ENCODE measurements at places on chromosomes 12 and 14.

DNA sequence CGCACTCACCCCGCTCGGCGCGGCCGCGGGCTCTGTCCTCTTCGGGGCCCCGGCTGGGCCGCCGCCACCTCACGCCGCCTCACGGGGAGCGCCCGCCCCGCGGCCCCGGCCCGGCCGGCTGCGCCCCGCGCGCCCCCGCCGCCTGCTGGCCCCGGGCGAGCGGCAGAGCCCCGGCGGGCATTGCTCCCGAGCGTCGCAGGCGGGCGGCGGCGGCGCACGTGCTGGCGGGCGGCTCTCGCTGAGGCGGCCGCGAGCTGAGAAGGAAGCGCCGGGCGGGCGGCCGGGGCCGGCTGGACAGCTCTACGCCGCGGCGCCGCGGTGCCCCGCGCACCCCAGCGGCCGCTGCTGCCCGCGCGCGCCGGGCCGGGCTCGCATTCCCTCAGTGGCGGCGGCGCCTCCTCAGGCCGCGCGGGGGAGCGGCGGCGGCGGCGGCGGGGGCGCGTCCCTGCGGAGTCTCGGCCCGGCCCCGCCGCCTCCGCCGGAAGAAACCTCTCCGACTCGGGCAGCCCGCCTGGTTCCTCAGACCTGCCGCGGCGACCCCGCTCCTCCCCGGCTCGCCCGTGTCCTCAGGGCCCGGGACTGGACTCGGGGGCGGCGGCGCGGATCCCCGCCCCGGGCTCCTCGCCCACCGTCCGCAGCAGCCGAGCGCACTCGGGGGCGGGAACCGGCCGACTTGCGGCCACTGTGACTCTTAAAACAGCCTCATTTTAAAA, at the start of gene PITPNM2:
Gene PITPNM2 (minus strand): TSS at position 347 of the 713 bp plus-strand sequence. CDS start 116,500 bp downstream, outside the sequence.
- peak; percentile 99 for DNase-seq

- no peak for DNase-seq
Observed at GRCh38 chr14:38412654-38413053, 156.8 kb upstream of the CLEC14A start.

DNA sequence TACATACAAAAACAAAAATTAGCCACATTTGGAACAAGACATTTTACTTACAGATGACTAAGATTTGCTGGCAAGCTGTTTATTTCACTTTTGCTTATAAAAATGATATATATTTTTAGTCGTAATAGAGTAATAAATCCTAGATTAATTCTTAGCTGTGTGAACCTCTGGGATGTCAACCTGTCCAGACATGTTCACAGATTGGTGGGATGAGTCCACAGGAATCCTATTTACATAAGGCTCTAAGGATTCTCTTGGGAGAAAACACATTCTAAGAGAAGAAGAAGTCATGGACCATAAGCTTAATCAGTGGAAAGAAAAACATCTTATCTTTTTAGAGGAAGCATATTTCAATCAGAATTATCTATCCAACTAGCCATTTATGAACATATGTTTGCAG, 797.4 kb downstream of the C12orf50 start:
- DNase-seq, result no peak

DNA sequence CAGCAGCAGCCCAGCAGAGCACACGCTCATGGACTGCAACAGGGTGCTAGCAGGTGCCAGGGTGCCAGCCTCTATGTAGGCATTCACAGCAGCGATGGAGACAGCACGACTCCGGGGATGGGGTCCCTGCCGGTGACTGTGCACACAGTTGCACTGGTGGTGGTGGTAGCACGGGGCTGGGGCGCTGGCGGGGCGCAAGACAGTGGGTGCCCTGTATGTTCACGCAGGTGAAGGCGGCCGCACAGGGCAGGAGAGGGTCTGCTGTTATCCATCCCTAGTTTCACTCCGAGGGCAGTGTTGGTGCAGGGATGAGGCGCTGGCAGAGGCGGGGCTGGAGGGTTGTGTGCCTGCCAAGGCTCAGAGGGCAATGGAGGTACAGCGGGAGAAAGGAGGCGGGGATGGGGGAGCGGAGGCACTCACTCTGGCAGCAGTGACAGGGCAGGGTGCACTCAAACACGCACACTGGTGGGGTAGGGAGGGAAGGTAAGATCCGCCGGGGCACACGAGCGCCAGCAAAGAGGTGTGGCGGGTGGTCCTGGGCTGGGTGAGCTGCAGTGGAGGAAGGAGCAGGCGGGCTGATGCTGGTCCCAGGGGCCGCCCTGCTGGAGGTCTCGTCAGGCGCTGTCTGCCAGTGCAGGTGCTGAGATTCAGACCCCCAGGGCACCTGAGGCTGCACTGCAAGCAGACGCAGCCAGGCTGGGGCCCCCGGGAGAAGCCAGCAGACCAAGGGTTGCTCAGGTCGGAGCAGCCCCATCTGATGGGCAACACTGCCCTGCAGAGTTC, 76.7 kb downstream of the GALC start:
- DNase-seq, result no peak

- peak; percentile 92 for DNase-seq
Observed at GRCh38 chr14:72962829-72963312, 36.6 kb downstream of the DCAF4 start.

DNA sequence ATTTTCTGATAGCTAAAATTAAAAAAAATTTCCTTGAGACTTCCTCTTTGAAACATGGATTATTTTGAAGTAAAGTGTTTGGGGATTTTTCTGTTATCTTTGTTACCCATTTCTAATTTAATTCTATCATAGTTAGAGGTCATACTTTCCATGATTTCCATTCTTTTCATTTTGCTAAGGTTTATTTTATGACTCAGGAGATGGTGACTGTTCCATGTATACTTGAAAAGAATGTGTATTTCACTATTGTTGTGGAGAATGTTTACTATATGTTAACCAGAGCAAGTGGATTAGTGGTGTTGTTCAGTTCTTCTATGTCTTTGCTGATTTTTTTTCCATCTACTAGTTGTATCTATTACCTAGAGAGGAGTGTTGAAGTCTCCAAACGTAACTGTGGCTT, 250.5 kb upstream of the PELI2 start:
- peak; percentile 75 for DNase-seq

DNA sequence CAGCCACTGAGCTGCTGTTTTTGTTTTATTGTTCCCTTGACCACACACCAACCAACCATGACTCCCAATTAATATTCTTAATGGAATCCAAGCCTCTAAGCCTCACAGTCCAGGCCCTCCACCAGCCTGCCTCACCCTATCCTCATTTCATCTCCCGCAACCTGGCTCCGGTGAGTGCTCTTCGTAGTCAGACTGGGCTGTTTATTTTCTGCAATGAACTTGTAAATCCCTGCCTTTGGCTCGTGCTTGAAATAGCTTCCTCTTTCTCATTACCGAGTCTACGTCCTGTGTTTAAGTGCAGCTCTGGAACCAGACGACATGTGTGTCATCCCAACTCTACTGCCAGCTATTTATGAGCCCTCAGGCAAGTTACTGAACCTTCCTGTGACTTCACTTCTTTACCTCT, 12.4 kb upstream of the ETFBKMT start:
- DNase-seq, result peak; percentile 61

DNA sequence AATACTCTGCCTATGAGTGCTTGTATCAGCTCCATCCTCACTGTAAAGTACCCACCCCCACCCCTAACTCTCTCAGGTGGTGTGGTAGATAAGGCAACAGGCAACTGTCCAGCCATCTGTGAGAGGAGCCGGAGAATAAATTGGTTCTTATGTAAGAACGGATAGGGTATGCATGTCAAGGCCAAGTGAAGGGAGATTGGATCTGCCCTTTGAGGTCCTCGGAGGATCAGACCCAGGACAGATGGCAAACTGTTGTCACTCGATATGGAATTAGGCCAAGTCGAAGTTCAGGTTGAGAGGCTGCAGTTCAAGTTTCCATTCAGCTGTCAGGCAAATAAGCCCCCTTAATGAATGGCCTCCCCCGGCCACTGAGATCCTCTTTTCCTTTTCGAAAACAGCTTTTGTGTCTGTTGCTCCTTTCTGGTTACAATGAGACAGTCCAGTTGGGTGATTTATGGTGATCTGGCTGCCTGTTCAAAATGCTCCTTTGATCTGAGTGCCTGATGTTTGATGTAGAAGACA, 120.3 kb downstream of the VRK1 start:
- DNase-seq, result no peak

GRCh38 chr12:79658221-79658620, 32.5 kb downstream of the PAWR start:
- no peak for DNase-seq

DNA sequence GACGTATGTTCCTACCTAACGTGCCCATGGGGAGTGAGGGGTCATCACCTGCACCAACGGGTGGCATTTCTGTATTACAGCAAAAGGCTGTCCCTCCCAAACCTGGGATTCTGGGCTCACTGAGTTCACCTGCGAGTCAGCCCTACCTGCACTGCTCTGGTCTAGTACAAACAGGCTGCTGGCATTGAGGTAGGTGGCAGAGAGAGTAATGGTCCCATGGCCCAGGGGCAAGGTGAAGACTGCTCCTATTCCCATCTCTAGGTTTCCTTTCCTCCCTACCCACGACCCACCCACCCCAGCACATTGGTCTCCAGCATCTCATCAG, 421 bp downstream of the SUOX start:
- peak; percentile 52 for DNase-seq

- no peak for DNase-seq
Observed at GRCh38 chr14:68370057-68370360, 422.9 kb downstream of the ZFP36L1 start.

DNA sequence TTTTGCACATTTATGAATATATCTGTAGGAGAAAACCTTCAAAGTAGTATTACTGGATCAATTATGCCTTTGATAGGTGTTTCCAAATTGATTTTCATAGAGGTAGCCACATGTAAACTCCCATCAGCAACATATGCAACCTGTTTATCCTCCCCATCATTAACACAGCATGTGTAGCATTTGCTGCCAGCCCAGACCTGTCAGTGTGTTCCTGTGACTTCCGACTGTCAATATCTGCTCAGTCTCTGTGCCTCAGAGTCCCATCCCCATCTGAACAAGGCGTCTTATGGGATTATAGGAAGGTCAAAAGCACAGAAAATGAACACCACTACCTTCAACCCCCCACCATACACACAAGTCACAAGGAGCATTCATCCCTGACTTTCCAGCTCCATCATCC, 9.5 kb upstream of the CAPRIN2 start:
- no peak for DNase-seq

- no peak for DNase-seq
Observed at GRCh38 chr12:77648716-77649115, 182.0 kb upstream of the NAV3 start.

DNA sequence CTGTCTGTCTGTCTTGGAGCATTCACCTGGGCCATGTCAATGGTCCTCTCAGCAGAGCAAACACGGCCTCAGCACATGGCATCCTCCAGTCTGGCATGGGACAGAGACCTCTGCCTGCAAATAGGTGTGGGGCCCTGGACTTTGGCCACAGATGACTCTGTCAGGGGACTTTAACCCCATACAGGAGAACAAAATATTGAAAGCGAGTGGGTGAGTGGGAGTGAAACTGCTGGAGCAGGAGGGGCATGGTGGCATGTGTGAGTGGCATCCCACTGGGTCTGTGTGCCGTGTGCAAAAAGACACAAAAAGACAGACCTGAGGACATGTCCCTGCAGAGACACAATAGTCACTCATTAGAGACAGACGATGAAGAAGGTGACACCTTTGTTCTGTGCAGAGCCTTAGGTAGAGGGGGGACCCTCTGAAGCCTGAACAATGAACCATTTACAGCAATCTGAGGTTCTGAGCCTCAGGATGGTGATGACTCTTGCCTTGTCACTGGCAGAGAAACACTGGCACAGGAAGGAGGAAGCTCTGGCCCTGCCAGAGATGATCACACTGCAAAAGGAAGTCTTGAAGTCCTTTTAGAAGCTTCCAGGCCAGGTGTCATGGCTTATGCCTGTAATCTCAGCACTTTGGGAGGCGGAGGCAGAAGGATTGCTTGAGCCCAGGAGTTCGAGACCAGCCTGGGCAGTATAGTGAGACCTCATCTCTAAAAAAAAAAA, 7.5 kb downstream of the LAG3 start:
- DNase-seq, result peak; percentile 43

GRCh38 chr12:130818272-130818634, 20.8 kb downstream of the STX2 start:
- DNase-seq, result no peak

GRCh38 chr12:98644433-98644711, 216 bp downstream of the IKBIP start:
- peak; percentile 72 for DNase-seq

- peak; percentile 92 for DNase-seq
Observed at GRCh38 chr12:56987551-56988053, 18.7 kb downstream of the ZBTB39 start.

GRCh38 chr12:52160200-52160599, 31.6 kb downstream of the KRT80 start:
- DNase-seq, result peak; percentile 56

DNA sequence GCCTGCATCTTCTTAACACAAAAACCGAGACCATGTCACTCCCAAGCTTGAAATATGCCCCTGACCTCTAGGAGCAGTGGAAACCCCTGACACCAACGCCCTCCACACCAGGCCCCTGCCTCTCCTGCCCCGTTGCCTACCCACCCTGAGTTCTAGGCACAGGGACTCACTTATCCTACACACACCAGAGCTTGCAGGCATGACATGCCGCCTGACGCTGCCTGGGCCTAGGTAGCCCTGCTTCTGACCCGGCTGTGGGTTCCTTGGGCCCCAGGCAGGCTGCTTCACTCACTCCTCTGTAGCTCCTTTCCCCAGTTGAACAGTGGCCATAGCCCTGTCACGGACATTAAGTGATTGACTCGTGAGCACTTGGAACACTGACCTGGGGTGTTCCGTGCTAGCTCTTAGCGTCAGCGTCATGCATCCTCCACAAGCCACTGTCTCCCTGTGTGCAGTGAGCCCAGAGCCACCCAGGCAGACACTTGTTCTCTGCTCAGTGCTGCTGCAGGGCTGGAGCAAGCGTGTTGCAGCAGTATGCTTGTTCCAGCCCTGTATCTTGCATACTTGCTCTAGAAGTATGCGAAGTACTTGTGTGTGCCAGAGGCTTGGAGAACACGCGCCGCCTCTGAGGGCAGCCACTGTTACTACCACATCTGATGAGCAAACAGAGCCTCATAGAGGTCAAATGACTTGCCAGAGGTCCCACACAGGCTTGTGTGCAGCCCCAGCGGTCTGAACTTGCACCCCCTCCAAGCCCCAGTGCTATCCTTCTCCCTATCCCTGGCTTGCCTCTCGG, 15.6 kb downstream of the OTUB2 start:
- DNase-seq, result peak; percentile 93

DNA sequence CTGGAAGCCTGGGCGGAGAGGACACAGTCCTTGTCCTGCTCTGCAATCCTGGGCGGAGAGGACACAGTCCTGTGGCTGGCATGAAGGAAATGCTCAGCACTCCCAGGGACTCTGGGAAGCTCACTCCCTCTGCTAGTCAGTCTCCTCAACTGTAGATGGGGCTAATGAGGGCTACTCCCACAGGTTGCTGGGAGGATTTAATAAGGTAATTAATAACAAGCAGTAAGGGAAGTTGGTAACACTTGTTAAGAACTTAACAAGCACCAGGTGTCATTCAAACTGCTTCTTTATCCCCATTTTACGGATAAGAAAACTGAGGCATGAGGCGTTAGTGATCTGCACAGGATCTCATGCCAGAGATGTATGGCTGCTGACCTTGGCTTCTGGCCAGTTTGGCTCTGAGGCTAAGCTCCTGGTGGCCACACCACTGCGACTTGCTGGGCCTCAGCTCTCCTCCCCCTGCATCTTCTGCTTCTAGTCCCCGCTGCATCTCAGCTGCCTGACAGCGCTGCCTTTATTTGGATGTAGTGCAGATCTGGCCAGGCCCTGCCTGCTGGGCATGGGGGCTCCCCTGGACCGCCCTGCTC, 54.1 kb upstream of the BEGAIN start:
- DNase-seq, result peak; percentile 78

- DNase-seq, result no peak
Observed at GRCh38 chr12:120316798-120317223, 10.8 kb downstream of the PLA2G1B start.

- no peak for DNase-seq
Observed at GRCh38 chr12:41274643-41275042, 86.5 kb downstream of the PDZRN4 start.
